ENCODE measurements at places on chromosomes 2 and 18. TPM values are rescaled to one million over a fixed set of nuclear protein-coding genes. Genes with fewer than 3 reads are reported as not detected.

The TDRD15 gene
- not detected for polyA plus RNA-seq

The NYAP2 gene
- polyA plus RNA-seq = 0.34 TPM

The BOK gene
- polyA plus RNA-seq = 63.4 TPM

The LIMS3 gene
- polyA plus RNA-seq = 6.0 TPM

The ACTG2 gene
- 5.1 TPM for polyA plus RNA-seq

The IL1F10 gene
- polyA plus RNA-seq = not detected

The PGAP1 gene
- 13.8 TPM for polyA plus RNA-seq

The TFPI gene
- polyA plus RNA-seq = 38.2 TPM

GRCh38 chr18:76075777-76076176 is 419.3 kb downstream of the ZNF516 start:
- no peak for DNase-seq

GRCh38 chr2:86066915-86067314 is 38.8 kb downstream of the POLR1A start:
- no peak for DNase-seq

DNA sequence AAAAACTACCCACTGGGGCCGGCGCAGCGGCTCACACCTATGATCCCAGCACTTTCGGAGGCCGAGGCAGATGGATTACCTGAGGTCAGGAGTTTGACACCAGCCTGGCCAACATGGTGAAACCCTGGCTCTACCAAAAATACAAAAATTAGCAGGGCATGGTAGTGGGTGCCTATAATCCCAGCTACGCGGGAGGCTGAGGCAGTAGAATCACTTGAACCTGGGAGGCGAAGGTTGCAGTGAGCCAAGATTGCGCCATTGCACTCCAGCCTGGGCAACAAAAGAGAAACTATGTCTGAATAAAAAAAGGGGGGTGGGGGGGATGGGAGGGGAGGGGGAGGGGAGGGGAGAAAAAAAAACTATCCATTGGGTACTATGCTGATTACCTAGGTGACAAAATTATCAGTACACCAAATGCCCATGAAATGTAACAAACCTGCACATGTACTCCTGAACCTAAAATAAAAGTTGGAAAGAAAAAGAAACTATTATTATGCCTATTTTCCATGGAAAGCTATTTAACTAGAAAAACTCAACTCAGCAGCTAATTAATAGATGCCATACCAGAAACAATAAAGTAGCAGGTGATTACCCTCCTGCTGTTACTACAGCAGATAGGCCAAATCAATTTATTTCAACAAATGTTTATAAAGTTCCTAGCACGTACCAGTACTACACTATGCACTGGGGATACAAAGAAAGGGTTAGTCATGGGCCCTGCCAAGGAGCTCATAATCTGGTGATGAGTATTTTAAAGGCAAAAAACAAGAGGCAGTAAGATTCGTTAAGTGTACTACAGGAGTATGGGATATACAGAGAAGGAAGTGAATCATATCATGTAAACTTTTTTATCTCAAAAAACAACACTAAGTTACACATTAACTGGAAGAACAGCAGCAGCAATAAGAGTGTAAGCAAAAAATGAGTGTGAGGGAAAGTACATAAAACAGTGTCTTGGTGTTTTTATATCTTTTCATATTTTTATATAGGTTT is 112.8 kb upstream of the SLC39A10 start:
- no peak for DNase-seq

DNA sequence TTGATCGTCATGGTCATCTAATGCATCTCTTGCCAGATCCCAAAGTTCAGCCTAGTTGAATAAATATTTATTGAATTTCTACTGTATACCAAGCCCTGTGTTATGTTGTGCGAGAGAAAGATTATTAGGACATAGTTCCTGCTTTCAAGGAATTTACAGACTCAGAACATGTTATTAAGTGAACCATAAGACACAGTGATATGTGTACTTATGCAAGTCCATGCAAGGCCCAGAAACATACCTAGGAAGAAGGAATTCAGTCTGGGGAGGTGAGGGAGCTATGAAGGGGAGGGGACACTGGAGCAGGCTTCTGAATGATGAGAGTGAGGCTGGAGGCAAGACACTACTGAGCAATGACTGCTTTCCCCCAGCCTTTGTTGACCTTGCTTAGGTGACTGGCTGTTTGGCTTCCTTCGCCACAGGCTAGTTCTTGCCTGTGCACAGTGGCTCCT is 81.4 kb downstream of the ACAA2 start:
- no peak for DNase-seq

GRCh38 chr18:774811-775210 is 37.2 kb downstream of the YES1 start:
- DNase-seq = no peak

- DNase-seq = no peak
Measured at GRCh38 chr2:74497777-74498499, 1.5 kb downstream of the LBX2 start.

DNA sequence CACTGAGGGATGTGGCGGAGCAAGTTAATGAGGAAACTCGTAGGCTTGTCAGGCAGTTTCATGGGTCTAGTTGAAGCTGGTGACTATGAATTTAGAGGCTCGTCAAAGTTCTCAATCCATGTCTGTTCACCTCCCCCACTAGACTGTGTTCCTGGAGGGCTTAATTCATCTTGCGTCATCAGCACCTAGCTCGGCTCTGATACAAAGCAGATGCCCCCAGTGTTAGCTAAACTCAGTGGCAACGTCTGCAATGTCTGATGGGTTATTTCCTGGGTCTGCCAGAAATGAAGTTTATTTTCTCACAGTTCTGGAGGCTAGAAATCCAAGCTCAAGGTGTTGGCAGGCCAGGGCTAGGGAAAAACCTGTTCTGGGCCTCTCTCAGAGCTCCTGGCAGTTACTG is 140.6 kb downstream of the PID1 start:
- DNase-seq = no peak

DNA sequence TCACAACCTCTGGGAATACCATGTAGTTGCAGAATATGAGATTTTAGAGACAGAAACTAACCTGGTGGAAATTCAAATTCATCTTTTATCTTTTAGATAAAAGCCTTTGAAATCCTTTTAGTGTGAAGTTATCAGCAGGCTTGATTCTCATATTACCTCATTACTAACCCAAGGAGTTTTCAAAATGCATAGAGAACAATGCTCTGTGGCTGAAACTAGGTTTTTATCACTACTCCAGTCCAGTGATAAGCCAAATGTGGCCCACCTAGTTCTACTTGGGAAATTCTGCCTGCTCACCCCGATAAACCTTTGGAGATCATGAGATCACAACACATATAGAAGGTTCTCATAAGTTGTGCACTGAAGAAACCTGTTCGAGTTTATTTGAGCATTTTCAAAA is 121.7 kb downstream of the MMADHC start:
- no peak for DNase-seq

GRCh38 chr2:215653344-215654030 is 217.6 kb upstream of the FN1 start:
- no peak for DNase-seq

DNA sequence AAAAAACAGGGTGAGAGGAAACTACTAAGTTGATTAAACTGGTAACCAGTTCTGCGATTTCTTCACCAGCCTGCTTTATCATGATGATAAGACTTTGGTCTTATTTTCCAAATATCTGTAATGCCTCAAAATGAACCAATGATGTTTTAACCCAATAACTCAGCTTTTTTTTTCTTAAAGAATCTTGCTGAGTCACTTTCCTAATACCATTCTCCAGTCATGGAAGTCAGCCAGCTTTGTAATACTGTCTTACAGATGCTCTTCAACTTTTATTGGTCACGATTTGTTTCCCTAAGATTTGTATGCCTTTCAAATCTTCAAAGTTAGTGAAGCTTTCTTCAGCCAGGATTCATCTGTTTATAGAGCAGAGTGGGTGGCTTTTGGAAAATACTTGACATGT is 47.7 kb upstream of the SMIM21 start:
- DNase-seq = no peak

DNA sequence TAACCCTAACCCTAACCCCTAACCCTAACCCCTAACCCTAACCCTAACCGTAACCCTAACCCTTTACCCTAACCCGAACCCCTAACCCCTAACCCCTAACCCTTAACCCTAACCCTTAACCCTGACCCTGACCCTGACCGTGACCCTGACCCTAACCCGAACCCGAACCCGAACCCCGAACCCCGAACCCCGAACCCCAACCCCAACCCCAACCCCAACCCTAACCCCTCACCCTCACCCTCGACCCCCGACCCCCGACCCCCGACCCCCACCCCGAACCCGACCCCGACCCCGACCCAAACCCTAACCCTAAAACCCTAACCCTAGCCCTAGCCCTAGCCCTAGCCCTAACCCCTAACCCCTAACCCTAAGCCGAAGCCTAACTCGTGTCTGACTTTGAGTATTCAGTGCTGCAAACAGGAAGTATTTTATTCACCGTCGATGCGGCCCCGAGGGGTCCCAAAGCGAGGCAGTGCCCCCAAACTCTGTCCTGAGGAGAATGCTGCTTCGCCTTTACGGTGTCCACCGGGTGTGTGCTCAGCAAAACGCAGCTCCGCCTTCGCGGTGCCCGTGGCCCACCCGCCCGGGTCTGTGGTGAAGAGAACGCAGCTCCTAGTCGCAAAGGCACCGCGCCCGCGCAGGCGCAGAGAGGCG is 36.0 kb downstream of the FAM110C start:
- no peak for DNase-seq

DNA sequence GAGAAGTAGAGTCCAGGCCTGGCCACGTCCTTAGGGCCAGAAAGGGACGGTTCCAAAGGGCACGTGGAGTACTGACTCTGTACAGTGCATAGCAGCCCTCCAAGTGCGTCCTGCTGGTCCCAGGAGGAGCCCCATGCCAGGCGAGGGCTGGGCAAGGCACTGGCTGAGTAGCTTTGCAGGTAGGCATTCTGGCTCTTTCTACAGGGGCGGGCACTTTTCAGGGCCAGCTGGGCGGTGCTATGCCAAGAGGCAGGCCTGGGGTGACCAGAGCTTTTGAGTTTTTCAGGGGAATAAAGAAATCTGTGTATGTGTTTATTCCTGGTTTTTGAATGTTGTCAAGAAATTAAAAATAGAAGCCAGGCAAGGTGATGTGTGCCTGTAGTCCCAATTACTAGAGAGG is 15.4 kb upstream of the GLI2 start:
- no peak for DNase-seq

DNA sequence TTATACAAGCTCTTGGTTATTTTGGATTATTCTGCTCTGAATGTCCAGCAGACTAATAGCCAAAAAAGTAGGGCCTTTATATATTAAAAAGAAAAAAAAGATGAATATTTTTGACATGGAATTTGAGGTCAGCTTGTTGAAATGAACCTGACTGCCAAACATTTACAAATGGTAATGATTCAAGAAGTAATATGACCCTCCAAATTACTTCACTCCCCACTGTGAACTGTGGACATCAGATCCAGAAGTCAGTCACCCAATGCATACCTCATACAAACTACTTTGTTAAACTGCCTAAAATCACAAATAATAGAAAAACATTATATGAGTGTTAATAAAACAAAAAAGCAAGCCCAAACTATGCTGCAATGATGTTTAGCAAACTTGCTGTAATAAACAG is 10.0 kb downstream of the EPG5 start:
- DNase-seq = no peak

GRCh38 chr18:50369672-50370071 is 5.2 kb upstream of the SKA1 start:
- DNase-seq = no peak

DNA sequence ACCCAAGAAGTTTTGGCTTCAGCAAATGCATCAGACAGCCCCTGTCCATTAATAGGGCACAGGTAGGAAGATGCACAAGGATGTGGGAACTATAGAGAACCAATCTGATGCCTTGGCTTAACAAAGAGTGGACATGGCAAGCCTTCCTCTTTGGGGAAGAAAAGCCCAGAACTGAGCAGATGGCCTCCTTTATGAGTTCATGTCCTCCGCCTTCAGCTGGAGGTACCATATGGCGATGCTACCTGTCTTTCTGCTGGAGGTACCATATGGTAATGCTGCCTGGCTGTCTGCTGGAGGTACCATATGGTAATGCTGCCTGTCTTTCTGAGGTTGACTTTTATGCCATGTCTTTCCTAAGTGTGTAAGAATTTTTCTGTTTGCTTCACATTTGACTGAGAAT is 6.0 kb downstream of the RETREG2 start:
- no peak for DNase-seq

- DNase-seq = no peak
Measured at GRCh38 chr2:186917866-186918265, 68.9 kb upstream of the ZSWIM2 start.

GRCh38 chr2:234415706-234416105 is 81.2 kb downstream of the ARL4C start:
- DNase-seq = no peak

DNA sequence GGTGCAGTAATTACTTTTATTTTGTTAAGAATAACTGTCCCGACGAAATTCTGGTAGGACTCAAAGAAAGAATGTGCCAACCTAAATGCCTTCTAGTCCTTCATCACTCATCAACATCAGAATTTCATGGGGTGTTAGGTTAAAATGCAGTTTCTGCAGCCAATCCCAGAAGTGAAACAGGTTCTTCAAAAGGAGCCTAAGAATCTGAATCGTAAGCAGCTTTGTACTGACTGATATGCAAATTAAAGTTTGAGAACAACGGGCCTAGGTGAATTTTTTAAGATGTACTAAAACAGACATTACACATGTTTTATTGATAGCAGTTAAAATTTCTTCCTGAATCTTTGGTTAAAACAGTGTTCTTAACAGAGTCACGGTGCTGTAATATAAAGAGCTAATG is 140.3 kb upstream of the ZC3H15 start:
- DNase-seq = no peak
